ENCODE measurements at places on chromosomes 1 and 21.

GRCh38 chr1:240572328-240572727, 39.6 kb downstream of the GREM2 start:
- no peak for DNase-seq

DNA sequence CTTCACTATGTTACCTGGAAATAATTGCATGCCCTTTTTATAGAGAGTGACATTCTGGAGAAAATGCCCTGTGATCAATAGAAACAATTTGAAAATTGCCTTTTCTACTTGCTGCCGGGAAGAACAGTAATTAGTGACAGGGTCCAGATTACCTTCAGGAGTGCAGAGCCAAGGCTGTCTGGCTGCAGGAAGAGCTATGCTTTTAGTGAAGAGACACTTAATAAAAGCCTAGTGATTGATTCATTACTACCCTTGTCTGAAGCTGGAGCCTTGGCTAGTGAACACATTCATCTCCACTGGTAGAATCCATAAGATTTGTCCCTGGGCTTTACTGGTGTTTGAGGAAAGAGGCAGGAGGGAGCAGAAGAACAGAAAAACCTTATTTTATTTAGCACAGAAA, 12.9 kb upstream of the DNASE2B start:
- DNase-seq, result no peak

- DNase-seq, result no peak
These were observed 21.0 kb downstream of the S100A10 start for GRCh38 chr1:151972542-151973248.

- no peak for DNase-seq
These were observed 214.1 kb downstream of the NUF2 start for GRCh38 chr1:163535807-163536206.

DNA sequence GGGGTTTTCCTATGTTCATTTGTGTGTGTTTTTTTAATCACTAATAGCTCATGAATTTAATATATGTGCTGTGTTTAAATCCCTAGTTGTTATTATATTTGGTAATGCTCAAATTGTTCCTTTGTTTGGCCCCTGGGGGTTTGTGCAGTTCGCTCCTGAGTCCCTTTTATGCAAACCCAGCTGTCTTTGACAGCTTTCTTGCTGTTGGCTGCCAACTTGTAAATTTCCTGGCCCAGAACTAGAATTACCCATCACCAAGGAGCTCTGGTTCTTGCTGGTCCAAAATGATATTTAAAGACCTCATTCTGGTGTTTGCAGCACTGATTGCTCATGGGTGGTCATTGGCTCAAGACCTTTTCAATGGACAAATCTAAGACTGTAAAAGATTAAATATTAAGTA, 39.6 kb upstream of the PGBD5 start:
- DNase-seq, result no peak

DNA sequence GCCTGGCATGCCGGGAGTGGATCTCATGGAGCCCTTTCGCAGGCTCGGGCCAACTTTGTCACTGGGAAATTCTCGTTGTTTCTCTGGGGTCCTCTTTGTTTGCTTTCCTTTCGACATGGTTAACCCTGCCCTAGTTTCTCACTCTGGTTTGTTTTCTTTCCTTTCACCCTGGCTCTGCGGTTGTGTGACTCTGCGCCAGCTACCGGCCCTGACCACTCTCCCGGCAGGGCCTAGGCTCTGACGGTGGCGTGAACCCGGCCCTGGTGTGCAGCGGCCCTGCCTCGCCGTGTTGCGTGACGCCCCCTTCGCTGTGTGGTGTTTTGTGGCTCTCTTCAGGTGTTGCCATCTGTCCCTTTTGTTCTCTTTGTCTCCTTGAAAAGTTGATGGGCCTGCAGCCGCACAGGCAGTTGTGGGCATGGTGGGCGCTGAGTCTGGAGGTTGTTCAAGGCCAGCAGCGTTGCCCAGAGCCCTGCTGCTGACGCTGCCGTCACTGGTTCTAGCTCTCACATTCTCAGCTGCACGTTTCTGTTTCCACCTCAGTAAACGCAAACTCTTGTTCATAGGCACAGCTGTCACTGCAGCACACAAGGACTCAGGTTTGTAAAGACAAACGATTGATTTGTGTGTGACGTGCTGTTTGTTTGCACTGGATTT, 64.6 kb upstream of the DIP2A start:
- DNase-seq, result no peak

DNA sequence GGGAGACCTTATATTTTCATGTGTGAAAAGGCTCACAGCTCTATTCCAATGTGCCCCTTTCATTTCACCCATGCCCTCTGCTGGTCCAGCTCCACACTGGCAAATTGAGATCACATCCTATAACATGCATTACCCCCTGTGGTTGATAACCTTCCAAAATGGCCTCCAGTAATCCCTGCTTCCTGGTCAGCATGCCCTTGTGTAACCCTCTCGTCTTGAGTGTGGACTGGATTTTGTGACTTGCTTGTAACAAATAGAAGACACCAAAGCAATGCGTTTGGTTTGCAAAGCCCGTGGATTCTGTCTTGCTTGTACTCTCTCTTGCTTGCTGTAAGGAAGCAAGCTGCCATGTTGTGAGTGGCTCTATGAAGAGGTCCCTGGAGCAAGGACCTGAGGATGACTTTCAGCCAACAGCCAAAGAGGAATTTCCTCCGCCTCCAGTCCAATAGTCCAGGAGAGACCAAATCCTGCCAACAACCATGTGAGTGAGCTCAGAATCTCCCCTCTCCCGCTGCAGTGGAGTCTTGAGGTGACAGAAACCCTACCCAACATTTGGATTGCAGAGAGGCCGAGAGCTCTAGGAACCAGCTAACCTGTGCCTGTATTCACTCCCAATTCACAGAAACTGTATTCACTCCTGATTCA, 17.4 kb downstream of the KCNA10 start:
- no peak for DNase-seq

GRCh38 chr1:219544163-219544846, 68.6 kb downstream of the ZC3H11B start:
- no peak for DNase-seq

- DNase-seq, result no peak
These were observed 228.8 kb downstream of the CAMTA1 start for GRCh38 chr1:7013833-7014639.

GRCh38 chr1:172627702-172628101, 31.2 kb upstream of the FASLG start:
- no peak for DNase-seq

GRCh38 chr1:248873993-248874533, 15.2 kb upstream of the ZNF692 start:
- DNase-seq, result peak; percentile 57

DNA sequence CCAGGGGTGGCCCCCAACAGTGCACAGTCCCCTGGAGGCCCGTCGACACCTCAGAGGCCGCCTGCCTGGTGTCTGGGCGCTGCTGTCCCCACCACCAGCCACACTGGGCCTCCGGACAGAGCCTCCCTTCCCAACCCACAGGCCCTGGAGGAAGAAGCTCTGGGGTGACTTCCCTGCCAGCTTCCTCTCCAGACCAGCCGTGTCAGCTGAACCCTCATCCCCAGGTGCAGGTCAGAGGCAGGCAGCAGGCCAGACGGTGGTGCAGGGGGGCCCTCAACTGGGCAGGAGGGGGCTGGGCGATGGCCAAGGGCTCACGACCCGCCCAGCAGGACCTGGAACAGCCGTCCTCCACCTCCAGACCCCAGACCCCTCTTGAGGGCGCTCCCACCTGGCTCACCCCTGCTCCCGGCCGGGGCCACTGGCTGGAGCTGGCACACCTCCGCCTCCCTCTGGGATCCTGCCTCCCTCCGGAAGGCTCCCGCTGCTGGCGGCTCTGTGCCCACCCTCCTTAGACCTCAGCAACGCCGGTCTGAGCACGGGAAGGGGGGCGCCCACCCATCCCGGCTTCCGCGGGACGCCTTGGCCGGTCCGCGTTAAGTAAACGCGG, 520 bp downstream of the TNFRSF18 start:
- no peak for DNase-seq

All from iPS DF 6.9 (cell line).